Left renal cortex interstitium (tissue), 4 donors: ENCODE measurements at places on chromosomes 4 and X. TPM values are rescaled to one million over a fixed set of nuclear protein-coding genes. Genes with fewer than 3 reads are reported as not detected.

- no peak for DNase-seq
Observed at GRCh38 chr4:140603286-140603685, 34.5 kb upstream of the UCP1 start.

- DNase-seq = no peak
Observed at GRCh38 chrX:153030801-153031200, 25.5 kb upstream of the PNMA3 start.

DNA sequence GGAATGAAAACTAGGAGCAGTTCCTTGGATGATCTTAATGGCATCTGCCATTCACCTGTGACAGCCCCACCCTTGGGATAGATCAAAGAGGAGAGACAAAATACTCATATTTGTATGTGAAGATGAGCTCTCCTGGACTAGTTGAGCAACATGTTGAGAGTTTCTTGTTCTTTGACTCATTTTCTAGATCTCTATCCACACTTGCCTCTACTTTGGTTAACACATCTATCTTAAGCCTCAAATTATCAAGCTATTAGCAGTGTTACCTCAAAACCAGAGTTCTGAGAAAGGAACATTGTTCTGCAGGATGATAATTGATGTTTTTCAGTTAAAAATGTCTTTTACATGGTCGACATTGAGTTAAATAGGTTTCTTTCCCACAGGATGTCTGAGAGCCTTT, 94.2 kb upstream of the TEX13D start:
- DNase-seq = no peak

DNA sequence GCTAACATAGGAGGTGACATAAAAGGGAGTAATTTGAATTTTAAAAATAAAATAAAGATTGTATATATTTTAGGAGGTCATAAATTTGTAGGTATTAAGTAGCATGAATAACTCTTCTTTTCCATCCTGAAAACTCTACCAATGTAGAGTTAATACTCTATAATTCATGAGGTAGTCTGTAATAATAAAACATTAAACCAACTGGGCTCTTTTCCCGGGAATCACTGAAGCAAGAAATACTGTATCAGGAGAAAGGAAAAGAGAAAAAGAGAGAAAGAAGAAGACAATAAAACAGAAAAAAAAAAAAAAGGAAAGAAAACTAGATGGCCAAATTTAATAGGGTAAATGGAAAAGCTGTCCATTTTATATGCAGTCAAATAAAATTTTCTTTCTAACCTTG, 984.4 kb downstream of the CCSER1 start:
- no peak for DNase-seq

TMEM192 gene
- polyA plus RNA-seq = 36.4 TPM

TMPRSS11F gene
- polyA plus RNA-seq = not detected

GRCh38 chrX:16113978-16114565, 9.3 kb upstream of the GRPR start:
- DNase-seq = no peak

HPGD gene
- polyA plus RNA-seq = 60.2 TPM

DNA sequence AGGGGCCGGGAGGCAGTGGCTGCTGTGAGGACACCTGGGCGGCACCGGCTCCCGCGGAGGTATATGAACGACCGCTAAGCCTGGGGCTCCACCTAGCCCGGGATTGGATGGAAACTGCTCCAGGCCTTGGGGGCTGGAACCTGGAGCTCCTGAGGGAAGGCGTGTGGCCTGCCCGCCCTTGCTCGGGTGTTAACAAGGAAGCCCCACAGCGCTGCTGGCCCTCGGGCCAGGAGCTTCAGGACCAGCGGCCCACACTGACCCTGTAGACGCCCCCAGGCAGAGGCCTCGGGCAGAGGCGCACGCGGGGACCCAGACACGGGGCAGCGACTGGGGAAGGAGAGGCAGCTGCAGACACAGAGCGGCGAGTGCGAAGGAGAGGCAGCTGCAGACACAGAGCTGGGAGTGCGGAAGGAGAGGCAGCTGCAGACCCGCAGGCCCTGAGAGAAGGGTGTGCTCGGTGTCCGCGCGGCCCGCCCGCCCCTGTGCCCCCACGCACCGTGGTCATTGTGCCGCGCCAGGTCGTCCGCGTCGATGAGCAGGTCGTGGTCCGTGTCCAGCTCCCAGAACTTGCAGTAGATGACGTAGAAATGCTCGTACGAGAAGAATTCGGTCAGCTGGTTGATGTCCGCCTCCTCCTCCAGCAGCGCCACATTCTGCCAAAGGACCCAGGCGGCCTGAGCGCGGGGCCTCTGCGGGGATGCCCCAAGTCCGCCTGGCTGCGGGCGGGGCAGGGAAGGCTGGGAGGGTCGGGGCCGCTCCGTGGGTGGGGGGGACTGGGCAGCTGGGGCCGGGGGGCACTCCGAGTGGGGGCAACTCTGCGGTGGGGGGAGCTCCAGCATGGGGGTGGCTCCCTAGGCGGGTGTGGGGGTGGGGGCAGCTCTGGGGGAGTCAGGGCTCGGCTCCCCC, 26.7 kb upstream of the GTPBP6 start:
- no peak for DNase-seq

P2RY4 gene
- polyA plus RNA-seq = 0.51 TPM

- DNase-seq = no peak
Observed at GRCh38 chrX:134883137-134883700, 107.6 kb upstream of the SMIM10 start.

DNA sequence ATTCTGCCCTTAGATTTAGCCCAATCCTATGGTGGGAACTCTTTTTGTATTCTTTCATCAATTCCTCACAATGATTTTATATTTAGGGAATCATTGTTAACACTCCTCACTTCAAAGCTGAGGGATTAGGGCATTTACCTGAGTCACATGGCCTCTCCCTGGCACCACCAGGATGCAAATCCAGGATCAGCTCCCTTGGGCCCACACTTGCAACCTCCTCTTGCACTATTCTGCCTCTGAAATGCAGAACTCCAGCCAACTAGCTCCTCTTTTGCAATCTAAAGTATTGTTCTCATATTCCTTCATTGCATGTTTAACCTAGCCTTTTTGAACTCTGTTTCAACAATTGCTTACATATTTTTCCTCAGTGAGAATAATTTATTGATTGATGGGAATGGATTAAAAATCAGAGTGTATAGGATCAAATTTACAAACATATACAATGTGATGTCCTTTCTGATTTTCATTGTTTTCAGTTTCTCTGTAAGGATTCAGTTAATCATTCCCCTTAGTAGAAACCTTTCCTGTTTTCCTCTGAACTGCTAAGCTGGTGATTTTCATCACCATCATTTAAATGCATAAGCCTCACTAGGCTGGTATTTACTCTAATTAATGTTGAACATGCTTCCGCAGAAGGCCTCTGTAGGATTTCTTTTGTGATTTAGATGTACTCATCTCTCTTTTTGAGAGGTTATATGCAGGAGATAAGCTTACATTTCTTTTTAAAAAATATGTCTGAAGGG, 3.3 kb upstream of the RELL1 start:
- DNase-seq = no peak

WDFY3 gene
- polyA plus RNA-seq = 44.2 TPM

FHDC1 gene
- 4.6 TPM for polyA plus RNA-seq

CT45A1 gene
- not detected for polyA plus RNA-seq

- DNase-seq = no peak
Observed at GRCh38 chr4:122091836-122092405, 60.2 kb upstream of the BLTP1 start.

DNA sequence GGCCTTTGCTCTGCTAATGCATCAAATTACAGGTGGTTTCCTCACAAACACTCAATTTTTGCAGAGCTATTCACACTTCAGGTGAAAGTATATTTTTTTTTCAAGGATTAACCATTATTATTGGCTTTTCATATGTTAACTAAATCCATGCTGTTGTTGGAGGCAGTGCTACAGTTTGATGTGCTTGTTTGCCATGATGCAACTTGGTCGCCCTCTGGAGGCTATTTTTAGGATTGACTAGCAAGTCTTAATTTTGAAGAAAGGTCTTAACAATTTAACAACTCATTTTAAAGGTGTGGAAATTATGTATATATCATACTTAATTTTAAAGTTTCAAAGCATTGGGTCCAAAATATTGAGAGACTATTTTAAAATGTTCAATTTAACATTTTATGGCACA, 168.8 kb upstream of the FAM47A start:
- no peak for DNase-seq

DNA sequence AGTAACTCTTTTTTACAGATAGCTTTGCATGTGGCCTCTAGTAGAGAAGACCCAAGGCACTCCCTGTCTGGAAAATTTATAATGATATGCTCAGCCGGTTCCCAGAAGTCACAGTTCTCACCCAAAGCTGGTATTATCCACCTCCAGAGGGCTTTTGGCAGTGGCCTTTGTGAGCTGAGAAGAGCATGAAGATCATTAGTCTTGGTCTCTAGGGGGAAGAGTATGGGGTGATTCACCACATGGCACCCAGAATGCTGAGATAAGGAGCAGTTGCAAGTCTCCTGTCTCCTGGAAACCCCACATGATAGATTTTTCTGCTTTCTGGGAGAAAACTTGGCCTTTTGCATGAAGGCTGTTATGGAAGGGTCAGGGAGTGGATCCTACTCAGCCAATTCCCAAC, 75.4 kb upstream of the PRPS1 start:
- no peak for DNase-seq

DNA sequence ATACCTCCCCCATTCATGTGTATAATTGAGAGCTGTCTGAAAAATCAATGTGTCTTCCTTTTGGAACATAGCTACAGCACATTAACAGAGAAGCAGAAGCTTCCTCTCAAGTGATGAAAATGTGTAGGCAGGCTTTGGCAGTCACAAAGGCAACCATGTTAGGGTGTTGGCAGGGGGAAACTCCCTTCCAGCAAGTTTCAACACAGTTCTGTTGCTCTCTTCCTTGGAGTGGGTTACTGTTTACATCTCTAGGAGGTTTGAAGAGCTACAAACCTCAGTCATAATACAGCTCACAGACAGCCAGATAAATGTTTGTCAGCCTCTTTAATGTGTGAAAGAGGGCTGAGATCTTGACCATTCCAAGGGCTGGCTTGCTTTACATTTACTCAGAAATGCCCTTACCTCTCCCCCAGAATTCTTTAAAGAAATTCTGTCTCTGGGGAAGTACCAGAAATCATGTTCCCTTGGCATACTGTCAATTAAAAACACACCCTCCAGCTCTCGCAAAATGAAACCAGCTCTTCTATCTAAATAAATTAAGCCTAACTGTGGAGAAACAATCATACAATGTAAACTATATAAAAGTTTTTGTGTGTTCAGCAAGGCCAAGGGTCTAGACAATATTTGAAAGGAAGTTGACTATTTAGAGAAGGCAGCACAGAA, 18.9 kb downstream of the ZBTB33 start:
- no peak for DNase-seq

GRCh38 chr4:89438102-89438831, 130.7 kb upstream of the GPRIN3 start:
- no peak for DNase-seq

- DNase-seq = no peak
Observed at GRCh38 chr4:158208963-158209640, 1.2 kb upstream of the TMEM144 start.

- no peak for DNase-seq
Observed at GRCh38 chrX:154731184-154731583, 19.7 kb downstream of the GAB3 start.

DNA sequence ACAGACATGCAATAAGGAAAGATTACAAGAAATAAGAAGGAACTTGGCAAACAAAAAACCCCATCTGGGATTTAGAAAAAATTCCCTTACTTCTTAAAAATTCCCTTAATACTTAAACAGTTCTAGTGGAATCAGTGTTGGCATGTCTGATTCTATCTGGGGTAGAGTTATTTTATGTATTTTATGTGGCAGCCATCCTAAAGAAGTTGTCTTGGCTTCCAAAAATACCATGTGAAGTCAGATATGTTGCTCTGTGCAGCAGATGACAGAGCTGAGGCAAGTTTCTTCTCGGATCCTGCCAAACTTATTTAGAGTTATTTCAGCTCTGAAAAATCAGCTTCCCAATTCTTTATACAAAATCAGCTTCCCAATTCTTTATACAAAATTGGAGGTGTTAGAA, 14.7 kb downstream of the YY2 start:
- no peak for DNase-seq

GRCh38 chrX:53678667-53679066, 7.9 kb downstream of the HUWE1 start:
- no peak for DNase-seq

BBS12 gene
- polyA plus RNA-seq = 12.5 TPM

PAGE4 gene
- polyA plus RNA-seq = 0.75 TPM

BEND2 gene
- 0.14 TPM for polyA plus RNA-seq

DNA sequence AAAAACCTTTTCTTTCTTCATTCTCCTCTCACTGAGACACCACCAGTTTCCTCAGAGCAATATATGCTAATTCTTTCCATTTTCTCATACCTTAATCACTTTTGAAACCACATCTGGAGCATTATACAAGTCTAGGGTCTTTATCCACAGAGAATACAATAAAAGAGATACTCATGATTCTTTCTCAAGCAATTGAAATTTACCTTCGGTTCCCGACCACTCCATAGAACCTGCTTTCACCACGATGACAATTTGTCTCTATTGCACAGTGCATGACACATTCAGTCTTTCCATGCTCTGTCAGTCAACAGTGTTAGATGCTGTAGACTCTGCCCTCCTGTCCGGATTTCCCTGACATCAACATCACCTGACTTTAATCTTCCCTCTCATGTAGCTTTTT, 409.3 kb upstream of the NWD2 start:
- no peak for DNase-seq

DNA sequence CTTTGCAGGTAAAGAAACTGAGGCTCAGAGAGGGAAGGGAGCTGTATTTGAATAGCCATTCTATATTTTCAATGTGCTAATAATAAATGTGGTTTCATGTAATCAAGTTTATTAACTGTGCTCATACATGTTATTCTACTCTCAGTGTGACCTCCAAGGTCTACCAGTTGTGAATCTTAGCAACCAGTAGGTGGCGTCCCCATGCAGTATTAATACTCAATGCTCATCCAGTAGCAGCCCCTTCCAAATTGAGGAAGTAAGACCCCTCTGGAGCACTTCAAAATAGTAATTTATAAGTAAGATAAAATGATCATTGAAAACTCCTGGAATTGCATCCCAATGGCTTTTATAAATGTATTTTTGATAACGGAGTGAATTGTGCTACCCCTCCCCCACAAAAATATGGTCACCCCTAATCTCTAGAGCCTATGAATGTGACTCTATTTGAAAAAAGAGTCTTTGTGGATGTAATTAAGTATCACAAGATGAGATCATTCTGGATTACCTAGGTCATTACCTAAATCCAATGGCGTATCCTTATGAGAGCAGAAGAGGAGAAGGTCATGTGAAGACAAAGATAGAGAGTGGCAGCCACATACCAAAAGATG, 20.4 kb upstream of the SEPSECS start:
- DNase-seq = no peak

DNA sequence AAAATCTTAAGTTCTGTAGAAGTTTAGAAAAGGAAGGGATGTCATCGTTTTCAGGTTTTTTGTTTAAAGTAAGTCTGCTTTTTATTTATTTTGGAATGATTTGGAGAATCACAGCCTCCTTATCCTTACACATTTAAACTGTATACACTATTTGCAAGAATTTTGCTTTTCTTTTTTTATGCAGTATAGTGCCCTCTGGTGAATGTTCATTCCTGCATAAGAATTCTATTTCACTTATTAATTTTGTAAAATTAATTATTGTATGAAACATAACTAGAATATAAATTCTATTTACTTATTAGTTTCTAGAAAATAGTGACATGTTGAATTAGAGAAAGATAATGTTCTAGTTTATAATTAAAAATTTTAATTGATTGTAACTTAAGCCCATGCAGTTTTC, 44.6 kb downstream of the DACH2 start:
- no peak for DNase-seq
